ENCODE measurements at places on chromosomes 4 and X. TPM values are rescaled to one million over a fixed set of nuclear protein-coding genes. Genes with fewer than 3 reads are reported as not detected.

MAOB gene
- total RNA-seq = 7.8 TPM

DNA sequence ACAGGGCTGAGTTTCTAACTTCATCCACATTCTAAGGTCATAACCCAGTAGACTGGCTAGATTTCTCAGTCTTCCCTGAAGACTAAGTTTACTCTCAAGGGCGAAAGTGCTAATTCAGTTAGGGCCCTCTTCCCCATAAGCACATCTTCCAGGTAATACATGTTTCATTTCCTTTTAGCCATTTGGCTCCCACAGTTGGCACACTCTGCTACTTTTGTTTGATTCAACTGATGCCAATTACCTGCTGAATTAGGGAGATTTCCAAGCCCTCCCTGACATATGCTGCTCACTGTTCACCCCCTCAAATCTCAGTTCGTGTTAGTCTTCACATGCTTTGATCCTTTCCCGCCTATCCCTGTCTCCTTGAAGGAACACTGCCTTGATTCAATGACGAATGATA, 17.0 kb upstream of the WDR17 start:
- no peak for DNase-seq

DNA sequence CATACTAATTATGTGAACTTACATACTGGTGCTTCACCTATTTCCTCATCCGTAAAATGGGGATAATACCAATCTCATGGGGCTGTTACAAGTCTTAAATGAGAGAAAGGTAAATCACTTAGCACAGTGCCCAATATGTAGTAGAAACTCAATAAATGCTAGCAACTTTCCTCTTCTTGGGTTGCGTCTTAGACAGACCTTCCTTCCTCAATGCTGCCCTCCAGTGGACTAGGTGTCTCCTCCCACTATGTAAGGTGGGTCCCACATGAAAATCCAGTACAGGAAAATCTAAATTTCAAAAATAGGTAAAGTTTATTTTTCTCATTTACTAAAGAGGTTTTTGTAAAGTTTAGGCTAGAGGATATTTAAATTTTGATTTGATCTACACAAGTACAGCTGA, 20.6 kb downstream of the ZDHHC9 start:
- DNase-seq = no peak

DNA sequence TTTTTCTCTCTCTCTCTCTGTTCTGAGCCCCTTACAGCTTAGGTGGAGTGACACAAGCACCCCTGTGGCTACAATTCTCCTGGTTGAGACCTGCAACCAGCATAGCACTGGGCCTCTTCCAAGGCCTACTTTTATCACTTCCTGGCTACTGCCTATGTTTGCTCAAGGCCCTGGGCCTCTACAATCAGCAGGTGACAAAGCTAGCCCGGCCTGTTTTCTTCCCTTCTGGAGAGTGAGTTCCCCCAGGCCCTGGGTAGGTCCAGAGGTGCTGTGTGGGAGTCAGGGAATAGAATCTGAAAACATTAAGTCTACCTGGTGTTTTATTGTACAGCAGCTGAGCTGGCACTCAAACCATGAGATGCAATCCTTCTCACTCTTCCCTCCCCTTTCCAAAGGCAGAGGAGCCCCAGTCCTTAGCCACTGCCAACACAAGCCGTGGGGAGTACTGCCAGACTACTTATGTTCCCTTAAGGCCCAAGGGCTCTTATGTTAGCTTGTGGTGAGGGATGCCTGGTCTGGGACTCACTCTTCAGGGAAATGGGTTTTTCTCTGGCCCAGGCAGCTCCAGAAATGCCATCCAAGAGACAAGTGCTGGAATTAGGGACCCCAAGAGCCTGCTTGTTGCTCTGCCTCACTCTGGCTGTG, 23.8 kb upstream of the MAGEC3 start:
- DNase-seq = peak; percentile 84

- DNase-seq = no peak
Observed at GRCh38 chr4:156889616-156890594, 81.7 kb downstream of the PDGFC start.
